Activated CD4-positive, CD25-positive, alpha-beta regulatory T cell treated with anti-CD3 and anti-CD28 coated beads, Interleukin-2, amount 50 U/mL, for 16 hours (primary cell): ENCODE measurements at places on chromosomes 5 and 9.

DNA sequence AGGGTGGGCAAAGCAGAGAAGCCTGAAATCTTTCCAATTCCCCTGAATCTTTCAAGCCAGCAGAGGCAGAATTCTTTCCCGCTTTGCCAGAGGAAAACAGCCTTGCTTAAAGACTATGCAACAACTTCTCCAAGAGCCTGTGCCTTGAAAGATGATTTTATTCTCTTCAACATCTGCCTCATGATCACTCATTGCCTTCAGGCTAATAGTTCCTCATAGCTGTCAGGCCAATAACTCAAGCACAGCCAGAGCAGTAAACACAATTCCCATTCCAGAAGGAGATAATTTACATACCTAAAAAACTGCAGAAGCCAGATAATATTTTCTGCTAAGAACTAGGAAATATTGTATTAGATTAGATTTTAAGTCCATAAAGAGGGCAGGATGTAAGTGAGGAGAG, 92.3 kb upstream of the PUM3 start:
- DNase-seq, result no peak

GRCh38 chr9:69820955-69821788, 555 bp downstream of the CFAP95 start:
- no peak for DNase-seq

- DNase-seq, result no peak
Measured at GRCh38 chr5:167578977-167579692, 712.3 kb upstream of the WWC1 start.

- DNase-seq, result no peak
Measured at GRCh38 chr9:20692554-20692953, 8.5 kb downstream of the FOCAD start.

DNA sequence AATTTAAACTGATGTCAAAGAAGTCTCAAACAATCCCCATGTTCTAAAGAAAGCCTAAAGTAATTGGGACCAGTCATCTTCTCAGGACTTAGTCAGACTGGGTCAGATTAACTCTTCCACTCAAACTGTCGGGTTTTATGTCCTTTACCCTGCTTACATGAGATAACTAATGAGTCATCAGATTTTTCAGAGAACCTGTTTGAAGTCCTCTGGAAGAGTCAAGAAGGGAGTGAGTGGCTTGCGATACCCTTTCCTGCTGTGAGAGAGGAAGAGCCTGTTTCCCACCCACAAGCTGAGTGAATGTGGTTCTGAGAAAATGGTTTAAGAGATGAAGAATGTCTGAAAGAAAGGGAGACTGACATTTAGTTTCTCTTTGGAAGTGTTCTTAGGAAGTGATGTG, 1866.7 kb upstream of the C9orf72 start:
- no peak for DNase-seq

DNA sequence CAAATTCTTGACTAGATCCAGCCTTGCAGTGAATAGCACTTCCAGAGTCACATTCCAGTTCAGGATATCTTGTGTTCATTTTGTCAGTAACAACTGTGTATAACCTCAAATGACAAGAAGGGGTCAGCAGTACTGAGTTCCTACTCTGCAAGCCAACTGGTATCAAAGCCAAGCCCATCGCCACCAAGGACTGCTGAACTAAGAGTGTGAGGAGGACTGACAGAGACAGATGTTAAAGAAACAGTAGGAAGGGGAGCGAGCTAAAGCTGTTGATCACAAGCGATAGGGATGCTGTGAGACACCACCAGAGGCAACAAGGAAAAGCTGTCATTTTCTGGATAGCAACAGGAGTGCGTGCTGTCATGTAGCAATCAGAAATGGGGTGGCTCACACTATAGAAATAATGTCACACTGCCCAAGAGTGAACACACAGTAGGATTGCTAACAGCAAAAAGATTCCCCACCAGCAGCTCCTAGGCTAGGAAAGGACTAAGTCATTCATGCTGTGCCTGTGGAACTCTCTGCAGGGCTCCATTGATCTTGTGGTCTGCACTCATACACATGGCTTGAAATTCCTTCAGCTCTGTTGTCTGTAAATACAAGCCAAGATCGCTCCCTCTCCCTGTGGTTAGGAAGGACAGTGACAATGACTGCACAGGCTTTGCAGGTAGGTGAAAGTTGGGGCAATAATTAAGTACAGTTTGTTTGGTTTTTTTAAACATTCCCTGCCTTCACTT, 658.6 kb downstream of the NR2F1-AS1 start:
- DNase-seq, result no peak

DNA sequence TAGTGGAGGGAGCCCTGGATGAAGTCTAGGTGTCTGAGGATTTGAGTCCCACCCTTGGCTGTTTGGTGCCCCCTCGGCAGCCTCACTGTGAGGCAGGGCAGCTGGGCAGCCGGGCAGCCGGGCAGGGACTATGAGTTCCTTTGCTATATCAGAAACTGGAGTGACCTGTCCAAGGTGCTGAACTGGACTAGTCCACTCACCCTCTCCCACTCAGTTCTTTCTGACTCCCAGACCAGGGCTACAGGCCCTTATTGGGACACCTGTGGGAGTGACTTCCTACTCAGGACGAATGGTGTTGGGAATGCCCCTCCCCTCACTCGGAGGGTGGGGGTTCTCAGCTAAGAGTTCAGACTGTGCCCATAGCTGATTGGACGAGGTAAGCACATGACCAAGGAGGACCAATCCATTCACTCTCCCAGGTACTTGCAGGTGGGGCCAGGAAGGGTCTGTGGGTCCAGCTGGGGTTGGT, 34.1 kb upstream of the RAPGEF1 start:
- no peak for DNase-seq

GRCh38 chr5:78507531-78507930, 141.0 kb downstream of the LHFPL2 start:
- no peak for DNase-seq

DNA sequence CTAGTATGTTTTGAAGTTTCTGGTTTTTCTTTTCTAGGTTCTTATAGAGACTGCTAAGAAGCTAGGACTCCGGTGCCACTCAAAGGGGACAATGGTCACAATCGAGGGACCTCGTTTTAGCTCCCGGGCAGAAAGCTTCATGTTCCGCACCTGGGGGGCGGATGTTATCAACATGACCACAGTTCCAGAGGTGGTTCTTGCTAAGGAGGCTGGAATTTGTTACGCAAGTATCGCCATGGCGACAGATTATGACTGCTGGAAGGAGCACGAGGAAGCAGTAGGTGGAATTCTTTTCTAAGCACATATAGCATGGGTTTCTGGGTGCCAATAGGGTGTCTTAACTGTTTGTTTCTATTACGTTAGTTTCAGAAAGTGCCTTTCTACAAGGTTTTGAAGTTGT, 52.2 kb downstream of the MTAP start:
- DNase-seq, result no peak

GRCh38 chr5:131532031-131532640, 102.9 kb downstream of the RAPGEF6 start:
- no peak for DNase-seq
